ENCODE measurements at places on chromosomes 1 and 21.

- DNase-seq = no peak
Observed at GRCh38 chr1:196255762-196256161, 352.5 kb downstream of the KCNT2 start.

DNA sequence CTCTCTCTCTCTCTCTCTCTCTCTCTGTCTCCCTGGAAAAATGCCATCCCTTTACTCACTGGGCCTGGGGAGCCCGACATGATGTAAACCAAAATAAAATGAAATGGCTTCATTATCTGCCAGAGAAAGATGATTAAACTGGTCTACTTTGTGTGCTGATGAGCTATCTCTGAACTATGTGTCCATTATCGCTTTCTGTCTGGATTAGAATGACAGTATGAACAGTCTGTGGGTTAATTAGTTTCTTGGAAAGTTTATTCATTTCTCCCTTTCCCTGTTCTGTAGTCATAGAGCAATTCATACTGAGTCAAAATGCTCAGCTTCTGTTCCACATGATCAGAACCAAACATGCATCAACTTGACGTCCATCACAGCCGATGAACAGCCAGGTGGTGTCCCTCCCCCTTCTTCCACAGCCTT is 72.4 kb upstream of the KCND3 start:
- no peak for DNase-seq

DNA sequence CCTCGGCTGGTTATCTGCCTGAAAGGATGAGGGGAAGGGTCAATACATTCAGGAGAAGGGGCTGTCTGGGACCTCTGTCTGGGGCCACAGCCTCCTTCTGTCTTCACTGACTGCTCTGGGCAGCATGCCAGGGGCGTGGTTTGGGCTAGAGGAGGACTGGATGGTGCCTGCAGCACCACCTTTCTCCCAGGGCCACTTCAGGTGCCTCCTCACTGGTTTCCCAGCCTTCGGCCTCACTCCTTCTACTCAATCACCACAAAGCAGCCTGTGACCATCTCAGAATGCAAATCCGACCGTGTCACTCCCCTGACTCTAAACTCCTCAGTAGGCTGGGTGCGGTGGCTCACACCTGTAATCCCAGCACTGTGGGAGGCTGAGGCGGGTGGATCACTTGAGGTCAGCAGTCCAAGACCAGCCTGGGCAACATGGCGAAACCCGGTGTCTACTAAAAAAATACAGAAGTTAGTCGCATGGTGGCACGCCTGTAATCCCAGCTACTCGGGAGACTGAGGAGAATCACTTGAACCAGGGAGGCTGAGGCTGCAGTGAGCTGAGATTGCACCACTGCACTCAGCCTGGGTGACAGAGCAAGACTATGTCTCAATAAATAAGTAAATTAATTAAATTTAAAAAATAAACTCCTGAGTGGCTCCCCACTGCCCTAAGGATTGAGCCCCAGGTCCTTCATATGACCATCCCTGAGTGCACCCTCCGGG is 50.1 kb upstream of the ECE1 start:
- no peak for DNase-seq

GRCh38 chr1:116393792-116394191 is 20.7 kb downstream of the ATP1A1 start:
- no peak for DNase-seq

DNA sequence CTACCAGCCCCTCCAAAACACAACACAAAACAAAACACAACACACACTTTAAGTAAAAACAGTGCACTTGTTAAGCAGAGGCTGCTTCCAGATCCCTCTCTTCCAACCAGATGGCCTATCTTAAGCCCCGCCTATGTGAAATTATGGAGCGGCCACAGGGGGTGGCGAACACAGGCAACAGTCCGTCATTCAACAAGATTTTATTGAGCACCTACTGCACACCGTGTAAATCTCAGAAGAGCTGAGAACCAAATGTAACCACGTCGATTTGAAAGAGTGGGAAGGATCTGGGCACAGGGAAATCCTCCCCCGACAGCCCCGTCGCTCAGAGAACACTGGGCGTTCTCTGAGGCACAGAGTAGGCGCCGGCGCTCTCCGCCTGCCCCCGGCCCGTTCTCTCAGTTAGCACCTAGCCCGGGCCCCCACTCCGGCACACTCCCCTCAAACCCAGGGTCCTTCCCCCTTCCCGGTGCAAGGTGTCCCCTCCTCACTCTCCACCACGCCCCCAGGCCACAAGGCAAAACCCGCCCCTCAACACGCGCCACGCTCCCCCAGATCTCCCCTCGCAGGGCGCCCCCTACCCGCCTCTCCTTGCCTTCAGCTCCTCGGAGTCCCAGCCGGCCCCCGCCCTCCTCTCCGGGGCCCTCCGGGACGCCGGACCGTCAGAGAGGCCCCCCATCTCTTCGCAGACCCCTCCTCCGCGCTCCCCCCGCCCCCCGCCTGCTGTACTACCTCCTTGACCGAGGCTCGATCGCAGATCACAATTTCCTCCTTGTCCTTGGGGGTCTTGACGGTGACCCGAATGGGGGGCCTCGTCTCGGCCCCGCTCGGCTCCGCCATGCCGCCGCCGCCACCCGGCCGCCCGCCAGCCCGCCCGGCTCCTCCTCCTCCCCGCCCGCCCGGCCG is 483 bp downstream of the UBQLN4 start:
- DNase-seq = peak; percentile 60

GRCh38 chr1:25068829-25069228 is 138.8 kb upstream of the RUNX3 start:
- no peak for DNase-seq

GRCh38 chr21:25934771-25935224 is 200.0 kb downstream of the GABPA start:
- DNase-seq = no peak

DNA sequence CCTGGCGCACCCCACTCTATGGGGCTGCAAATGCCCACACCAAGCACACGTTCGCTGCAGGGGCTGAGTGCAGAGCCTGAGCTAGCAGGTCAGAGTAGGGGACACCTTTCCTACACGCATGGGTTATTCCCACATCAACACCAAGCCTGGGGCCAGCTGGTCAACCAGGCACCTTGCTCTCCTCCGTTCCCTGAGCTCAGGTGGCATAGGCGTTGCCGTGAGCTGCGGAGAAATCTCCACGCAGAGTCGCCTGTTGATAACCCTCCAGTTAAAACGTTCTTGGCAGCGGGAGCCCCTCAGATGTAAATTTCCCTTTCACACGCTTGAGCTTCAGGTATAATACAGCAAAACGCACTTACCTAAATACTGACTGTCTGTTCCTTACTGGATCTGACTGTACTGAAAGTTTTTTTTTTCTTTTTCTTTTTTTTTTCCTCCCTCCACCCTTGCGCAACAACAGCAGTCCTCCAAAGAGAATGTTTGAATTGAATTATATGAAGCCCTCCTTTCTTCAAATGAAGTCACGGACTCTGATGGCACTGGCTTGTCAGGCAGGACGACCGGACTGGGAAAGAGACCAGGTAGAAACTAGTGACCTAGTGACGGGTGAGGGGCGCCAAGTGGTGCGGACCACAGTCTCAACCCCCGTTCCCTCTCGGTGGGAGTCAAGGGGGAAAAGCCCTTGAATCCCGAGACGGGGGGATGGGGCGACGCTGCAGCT is 2.1 kb downstream of the BRINP3 start:
- DNase-seq = no peak

DNA sequence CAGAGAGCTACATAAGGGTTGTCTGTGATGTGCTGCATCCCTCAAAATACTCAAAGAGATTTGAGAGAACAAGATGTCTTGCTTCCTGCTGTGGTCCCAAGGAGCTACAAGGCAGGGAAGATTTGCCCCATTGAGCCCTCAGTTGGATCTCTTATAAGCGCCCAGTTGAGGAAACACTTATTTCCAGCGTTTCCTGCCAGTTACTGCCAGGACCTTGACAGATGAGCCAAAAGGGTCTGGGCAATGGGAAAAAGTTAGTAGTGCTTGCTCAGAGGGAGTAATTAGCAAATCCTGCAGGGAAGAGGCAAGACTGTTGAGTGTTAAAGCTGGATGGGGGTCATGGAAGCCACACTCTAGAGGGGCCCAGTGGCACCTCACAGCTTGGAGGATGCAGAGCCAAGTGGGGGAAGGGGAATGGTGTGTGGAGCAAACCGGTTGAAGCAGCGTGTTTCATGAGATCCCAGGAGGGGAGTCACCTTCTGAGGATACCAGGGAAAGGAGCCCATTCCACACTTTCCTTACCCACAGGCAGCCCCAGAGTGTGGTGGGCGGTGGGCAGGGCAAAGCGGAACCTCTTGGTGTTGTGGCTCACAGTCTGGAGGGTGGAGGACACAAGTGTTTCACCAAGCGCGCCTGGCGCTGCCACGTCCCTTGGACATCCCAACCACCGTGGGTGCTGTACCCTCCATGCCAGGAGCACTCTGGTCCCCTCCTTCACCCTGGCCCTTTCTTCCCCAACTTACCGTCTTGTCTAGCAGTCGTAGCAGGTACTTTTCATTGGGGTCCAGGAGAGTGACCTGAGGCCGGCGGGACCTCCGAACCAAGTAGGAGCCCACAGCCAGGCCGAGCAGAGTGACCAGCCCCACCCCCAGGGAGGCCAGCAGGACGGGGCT is 805 bp downstream of the CYB5R1 start:
- no peak for DNase-seq

DNA sequence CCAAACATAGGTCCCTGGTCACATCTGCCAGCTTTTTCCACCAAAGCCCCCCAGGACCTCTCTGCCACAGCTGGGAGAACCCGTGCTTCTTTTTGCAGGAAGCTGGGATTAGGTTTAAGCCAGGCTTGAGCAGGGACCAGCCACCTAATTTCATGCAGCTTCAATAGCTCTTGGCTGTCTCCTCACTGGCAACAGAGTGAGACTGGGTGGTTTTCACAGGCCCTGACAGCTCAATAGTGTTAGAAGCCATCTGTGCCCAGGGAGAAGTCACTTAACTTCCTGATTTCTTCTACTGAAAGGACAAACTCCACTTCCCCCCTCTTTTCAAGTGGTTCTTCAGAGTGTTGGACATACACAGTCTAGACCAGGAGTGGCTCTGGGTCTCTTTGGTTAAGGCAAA is 20.4 kb upstream of the SRSF4 start:
- no peak for DNase-seq

DNA sequence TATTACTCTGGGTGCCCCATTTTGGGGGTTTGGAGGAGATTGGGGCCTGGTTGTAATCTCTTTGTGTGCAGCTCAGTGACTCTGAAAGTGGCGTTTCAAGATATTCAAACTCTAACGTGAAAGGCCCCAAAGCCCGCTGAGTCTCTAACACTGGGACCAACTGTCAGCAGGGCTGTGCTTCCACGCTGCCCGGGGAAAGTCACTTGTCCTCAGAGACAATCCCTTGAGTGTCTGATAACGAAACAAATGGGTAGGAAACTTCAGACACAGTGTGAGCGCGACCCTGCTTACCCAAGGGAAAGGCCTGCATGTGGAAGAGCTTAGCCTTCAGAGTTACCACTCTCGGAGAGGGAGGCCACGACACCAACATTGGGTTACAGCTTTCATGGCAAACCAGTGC is 837 bp downstream of the UBASH3A start:
- no peak for DNase-seq

DNA sequence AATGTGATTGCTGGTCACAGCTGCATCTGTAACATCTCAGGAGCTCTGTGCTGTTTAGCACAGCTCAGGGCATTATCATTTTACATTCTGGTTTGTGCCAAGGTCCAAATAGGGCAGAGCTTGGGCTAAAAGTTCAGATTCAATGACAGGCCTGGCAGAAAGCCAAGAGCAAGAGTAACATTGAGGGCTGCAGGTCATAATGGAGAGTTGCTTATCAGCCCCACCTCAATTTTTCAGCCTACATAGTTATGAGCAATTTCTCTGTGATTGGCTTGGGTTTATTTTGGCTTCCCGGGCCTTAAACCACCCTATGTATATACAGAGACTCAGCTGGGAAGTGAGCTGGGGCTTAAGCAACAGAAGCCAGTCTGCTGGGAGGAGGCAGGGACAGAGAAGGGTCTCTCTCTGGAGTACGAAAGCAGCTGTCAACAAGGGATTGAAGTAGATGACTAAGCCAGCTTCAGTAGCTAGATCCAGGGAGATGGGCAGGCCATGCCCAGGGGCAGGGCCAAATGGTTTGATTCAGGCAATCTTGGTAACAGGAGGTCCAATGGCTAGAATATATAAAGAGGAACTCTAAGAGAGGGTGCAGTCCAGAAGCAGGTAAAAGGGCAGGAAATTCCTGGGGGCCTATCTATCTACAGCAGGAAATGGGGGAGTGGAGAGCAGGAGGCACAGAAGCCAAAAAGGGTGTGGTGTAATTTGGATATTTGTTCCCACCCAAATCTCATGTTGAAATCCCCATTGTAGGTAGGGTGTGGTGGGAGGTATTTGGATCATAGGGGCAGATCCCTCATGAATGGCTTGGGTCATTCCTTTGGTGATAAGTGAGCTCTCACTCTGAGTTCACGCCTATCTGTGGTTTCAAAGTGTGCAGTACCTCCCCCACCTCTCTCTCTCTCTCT is 49.0 kb downstream of the BRINP2 start:
- DNase-seq = no peak

DNA sequence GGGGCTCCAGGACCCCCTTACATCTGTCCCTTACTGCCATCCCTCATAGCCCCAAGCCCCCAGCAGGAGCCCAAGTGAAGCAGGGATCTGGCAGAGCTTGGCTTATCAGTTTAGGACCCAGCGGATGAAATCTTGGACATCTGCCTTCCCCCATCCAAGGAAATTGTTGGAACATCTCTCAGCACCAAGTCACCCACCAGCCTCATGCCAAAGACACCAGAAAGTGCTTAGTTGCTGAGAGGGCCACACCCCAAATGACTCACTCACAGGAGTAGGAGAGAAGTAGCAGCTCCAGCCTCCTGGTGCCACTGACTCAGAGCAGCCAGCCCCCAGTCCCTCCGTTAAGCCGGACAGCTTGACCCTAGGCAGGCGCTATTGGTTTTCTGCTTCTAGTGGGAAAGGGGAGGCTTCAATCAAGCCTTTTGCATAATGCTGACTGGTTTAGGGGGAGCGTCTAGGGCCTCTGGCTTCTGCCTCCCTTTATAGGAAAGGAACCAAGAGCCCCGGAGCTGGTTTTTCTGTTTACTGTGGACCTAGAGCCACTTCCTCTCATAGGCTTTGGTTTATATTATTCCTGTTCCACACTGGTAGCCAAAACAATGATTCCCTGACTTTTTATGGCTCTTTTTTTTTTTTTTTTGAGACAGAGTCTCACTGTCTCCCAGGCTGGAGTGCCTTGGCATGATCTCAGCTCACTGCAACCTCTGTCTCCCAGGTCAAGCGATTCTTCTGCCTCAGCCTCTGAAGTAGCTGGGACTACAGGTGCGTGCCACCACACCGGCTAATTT is 114.2 kb upstream of the IPO9 start:
- no peak for DNase-seq

DNA sequence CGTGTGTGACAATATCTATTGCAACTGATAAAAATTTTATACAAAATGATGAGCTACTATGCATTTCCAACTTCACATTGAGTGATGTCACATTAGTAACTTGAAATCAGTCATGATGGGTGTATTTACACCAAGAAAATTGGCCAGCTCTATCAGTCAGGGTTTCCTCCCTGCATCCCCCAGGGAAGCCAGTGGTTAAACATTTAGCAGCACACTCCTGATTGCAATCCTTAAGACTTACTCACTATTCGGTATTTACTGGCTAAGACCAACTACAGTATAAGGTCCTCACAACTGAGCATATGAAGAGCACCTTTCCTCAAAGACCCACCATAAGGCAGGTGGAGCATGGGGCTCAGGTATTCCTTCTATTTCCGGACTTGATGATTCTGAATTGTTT is 41.3 kb upstream of the PTGFRN start:
- DNase-seq = no peak

All from stimulated activated CD4-positive, alpha-beta T cell treated with anti-CD3 and anti-CD28 coated beads, Interleukin-15, amount 100 ng/mL, for 1 hour (primary cell).